Stimulated activated CD4-positive, alpha-beta T cell treated with anti-CD3 and anti-CD28 coated beads, Interleukin-4, amount 100 ng/mL, for 24 hours (primary cell): ENCODE measurements at places on chromosomes 16 and 17.
A peak's percentile ranks its signal among the peaks of the same experiment; 100 is the strongest.

- DNase-seq, result no peak
Measured at GRCh38 chr16:68290450-68290849, 20.3 kb downstream of the SLC7A6OS start.

DNA sequence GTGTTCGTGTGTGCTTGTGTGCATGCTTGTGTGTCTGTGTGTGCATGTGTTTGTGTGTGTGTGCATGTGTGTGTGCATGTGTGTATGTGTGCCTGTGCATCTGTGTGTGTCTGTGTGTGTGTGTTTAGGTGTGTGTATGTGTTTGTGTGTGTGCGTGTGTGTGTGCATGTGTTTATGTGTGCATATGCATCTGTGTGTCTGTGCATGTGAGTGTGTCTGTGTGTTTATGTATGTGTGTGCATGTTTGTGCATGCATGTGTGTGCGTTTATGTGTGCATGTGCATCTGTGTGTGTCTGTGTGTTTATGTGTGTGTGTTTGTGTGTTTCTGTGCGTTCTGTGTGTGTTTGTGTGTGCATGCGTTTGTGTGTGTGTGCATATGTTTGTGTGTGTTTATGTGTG is 106.6 kb upstream of the TNRC6C start:
- DNase-seq, result no peak

GRCh38 chr17:42182927-42183734 is 2.1 kb downstream of the HCRT start:
- DNase-seq, result no peak

GRCh38 chr17:19348081-19348650 is 14.4 kb downstream of the B9D1 start:
- no peak for DNase-seq

DNA sequence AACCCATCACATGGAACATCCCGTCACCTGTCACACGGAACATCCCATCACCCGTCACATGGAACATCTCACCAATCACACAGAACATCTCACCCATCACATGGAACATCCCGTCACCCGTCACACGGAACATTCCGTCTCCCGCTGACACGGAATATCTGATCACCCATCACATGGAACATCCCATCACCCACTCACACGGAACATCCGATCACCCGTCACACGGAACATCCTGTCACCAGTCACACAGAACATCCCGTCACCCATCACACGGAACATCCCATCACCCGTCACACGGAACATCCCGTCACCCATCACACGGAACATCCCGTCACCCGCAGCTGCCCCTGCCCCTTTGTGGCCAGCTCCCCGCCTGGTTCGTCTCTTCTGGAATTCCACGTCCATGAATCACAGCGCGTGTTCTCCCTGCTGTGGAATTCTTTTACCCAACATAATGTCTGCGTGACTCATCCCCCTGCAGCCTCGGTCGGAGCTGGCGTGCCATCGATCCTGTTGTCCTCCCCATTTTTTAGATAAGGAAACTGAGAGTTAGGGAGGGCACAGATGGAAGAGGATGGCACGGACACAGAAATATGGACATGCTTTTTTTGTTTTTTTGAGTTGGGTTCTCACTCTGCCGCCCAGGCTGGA is 5.6 kb downstream of the CPNE7 start:
- no peak for DNase-seq

DNA sequence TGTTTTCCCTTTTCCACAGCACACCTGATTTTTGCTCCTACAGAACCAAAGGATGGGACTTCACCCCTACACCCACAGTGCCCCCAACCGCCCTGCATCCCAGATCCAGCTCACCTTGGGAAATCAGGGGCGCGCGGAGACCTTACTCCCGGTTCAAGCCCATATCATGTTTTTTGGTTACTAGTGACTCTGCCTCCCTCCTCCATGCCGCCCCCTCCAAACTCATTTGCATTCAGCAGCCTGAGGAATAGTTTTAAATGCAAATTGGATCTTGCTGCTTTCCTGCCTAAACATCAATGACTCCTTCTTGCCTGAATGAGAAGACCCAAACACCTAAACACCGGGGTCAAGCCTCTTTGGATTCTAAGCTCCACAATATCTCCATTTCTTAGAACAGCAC is 331.8 kb downstream of the TMEM114 start:
- DNase-seq, result no peak

DNA sequence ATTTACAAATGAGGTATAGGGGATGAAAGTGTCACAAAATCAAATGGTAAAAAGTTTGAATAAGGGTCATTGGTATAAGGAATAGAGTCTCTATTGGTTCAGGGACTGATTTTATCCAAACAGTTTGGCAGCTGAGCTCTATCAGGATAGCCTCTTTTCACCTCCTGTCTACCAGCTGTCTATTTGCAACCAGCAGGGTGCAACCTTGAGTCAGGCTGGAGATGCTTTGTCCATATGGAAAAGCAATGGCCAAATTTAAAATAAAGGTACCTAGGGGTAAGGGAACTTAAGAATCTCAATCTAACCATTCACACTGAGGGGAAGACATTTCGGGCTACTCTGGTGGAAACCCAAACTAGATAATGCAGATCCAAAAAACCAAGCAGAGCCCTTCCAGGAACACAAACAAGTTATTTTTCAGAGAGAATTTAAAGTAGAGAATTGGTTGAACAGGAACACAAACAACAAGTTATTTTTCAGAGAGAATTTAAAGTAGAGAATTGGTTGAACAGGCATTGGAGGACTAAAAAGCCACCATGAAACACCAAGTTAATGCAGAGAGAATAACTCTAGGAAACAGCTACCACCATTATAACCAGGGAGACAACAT is 12.6 kb upstream of the CA10 start:
- DNase-seq, result no peak

- DNase-seq, result no peak
Measured at GRCh38 chr17:51869387-51869786, 289.1 kb downstream of the CA10 start.

DNA sequence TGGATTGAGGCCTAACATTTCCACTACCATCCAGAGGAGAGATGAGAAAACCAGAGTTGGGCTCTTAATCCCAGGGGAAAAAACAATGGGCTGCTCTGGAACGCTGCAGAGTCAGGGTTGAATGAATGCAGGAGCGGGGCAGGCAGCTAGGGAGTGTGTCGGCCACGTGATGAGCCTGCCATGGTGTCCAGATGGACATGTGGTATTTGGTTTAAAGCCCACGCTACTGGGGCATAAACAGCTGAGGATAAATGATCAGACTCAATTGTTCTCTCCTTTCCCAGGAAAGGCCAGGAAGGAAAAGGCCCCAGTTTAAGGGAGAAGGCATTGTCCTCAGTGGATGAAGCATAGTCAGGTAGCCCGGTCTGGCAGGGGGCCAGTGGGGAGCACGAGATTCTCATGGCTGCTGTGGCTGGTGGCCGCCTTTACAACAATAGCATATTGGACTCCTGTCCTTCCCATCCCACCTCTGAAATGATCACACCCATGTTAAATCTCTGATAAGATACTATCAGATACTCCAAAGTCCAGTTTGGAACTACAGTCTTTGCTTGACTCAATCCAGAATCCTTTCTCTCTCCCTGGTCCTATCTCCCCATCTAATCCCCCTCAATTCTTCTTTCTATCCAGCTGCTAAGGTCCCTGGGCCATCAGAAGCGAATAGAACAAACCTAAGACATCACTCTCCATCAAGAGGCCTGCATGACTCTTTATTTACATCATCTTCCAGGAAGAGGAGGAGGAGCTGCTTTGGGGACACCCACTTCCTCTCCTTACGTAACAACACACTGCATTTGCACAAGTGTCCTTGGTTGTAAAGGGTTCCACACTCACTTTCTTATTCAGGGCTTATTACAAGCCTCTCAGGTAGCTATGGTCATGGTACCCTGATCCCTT is 20.4 kb downstream of the CA4 start:
- no peak for DNase-seq

DNA sequence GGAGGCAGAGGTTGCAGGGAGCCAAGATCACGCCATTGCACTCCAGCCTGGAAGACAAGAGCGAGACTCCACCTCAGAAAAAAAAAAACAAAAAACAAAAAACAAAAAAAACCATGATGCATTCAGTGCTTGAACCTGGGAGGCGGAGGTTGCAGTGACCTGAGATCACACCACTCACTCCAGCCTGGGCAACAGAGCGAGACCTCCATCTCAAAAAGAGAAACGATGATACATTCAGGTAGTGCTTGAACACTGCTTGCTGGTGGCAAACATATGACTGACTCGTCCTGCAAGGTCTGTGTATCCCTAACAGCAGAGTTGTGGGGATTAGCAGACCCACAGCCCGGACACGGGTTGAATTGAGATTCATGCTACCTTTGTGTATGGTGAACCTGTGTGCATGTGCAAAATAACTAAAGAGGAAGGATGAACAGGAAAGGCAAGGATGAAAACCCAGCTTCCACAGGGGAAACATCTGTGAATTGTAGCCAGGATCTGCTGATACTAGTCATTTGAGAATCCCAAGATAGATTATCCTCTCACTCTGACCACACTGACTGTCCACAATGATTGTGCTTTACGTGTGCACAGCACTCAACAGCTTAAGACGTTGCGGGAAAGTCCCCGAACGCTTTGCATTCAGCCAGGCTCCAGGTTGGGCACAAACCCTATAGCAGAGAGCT is 52.4 kb upstream of the MRPS23 start:
- no peak for DNase-seq

DNA sequence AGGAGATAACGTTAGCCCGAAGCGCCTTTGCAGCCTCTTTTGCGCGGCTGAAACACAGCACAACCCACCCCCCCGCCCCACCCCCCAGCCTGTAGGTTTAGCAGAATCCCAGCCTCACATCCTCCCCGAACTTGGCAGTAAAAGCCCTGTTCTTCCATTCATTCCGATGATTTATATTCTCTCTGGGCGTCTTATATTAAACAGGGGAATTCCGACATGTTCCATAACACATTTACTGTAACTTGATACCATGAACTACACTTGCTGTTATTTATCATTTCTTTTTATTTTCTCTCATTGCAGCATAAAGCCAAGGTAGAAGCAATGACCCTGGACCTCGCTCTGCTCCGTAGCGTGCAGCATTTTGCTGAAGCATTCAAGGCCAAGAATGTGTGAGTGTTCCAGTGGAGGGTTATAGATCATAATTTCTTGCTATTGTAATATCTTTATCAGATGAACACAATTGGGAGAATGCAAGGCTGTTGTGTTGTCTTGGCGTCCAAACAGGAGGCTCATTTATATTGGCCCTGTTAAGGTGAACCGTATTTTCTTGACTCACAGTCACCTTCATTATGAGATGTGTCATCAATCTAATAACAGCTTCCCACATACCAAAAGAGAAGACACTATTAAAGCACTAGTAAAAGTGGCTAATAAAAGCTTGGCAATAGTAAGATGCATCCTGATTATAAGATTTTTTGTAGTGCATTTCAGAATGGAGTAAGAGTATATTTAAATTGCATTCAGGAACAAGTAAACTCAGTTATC is 287.3 kb downstream of the WWOX start:
- no peak for DNase-seq

DNA sequence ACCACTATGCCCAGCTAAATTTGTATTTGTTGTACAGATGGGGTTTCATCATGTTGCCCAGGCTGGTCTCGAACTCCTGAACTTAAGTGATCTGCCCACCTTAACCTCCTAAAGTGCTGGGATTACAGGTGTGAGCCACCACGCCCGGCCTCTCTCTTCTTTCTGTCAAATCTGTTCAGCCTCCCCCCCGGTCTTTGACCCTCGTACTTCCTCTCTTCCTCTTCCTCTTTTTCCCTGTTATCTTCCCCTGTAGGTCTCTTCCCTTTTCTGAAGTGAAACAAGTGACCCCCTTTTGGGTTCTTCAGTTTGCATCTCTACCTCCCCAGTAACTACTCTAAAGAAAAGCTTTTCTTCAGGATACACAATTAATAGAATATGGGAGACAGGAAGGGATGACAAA is 31.7 kb upstream of the DHX40 start:
- no peak for DNase-seq

GRCh38 chr17:48068491-48068961 is 20.4 kb downstream of the NFE2L1 start:
- DNase-seq, result no peak

DNA sequence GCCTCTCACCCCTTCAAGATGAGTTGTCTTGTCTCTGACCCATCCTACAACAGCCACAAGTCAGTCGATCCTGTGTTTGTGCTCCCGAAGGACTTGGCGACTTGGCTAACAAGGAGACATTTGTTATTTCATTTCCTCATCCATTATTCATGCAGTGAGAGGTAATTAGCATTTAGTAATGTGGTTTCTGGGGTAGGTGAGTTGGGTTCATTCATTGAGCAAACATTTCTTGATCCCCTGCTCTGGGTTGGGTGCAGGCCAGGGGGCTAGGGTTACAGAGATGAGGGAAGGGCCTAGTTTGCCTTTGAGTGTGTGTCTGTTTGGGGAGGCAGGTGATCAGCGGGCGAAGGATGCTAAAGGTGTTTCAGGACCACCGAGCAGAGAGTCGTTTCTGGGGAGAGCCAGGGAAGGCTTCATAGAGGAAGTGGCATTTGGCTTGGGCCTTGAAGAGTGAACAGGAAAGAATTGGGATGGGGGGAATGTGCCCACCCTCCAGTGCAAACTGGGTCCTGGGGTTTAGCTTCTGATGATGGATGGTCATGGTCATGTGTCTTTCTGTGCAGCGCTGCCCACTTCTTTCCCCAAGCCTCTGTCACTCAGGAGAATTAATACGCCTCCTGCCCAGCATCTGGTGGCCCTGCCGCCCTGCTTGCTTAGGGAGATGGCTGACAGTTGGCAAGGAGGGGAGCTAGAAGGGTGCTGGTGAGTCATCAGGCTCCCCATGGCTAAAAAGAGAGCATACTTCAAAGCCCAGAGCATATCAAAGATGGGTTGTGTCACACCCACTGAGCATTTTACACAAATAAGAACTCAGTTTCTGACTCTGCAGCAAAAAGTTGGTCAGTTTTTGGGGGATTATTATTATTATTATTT is 38.5 kb downstream of the MSI2 start:
- peak; percentile 28 for DNase-seq

- DNase-seq, result no peak
Measured at GRCh38 chr16:47625115-47625567, 164.0 kb downstream of the PHKB start.

DNA sequence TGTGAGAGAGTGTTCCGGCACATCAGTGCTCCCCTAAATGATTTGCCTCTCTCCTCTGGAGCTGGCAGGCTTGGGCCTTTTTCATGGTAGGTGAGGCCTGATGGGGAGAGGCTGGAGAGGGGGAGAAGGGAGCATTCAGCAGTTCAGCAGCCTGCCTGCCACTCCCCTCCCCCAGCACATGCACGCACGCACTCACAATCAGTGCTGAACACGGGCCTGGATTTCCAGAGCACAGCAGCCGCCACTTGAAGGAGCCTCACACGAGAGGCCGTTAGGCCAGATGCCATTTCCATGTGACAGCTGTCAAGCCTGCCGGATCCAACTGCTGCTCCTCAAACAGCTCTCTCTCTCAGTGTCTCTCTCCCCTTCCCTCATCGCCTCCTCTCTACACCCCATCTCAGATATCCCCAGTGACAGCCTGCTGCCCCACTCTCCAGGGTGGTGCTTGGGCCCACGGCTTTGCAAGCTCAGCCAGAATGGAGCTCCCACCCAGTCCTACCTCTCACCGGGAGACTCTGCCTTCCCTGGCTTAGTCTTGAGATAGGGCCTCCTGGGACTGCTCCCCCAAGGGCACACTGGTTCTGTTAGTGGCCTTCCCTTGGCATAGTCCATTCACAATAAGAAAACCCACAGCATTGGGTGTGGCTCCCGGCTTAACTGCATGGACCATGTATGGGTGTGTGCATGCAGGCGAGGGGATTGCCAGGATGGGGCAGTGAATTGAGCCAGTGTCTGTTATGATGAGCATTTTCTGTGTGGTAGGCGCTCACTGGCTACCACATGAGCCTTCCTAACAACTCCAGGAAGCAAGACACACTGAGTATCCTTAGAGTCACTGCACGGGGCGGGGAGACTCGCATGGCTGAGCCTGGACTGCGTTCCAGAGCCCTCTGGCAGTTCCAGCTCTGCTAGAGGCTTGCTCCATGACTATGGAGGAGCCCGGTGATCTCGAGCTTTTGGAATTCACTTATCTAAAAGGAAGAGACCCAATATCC is 226.2 kb downstream of the CCDC182 start:
- no peak for DNase-seq
